ENCODE measurements at places on chromosomes 5 and 9.

GRCh38 chr5:164651546-164652275 lies 1146.3 kb downstream of the MAT2B start:
- DNase-seq = no peak

DNA sequence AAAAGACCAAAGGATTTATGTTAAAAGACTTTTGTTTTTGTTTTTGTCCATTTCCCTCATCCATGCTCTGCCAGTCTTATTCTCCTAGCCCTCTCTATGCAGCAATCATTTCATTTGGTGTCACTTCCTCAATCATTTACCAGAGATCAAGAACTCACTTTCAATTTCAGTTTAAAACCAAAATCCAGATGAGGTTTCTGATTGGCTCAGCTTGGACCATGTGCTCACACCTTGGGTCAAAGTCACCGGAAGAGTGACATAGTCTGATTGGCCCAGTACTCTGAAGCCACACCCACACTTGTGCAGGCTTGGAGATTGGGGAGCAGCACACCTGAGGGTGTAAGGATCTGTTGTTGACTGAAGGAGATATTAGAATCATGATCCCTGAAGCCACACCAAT lies 79.6 kb downstream of the TLR4 start:
- DNase-seq = no peak

DNA sequence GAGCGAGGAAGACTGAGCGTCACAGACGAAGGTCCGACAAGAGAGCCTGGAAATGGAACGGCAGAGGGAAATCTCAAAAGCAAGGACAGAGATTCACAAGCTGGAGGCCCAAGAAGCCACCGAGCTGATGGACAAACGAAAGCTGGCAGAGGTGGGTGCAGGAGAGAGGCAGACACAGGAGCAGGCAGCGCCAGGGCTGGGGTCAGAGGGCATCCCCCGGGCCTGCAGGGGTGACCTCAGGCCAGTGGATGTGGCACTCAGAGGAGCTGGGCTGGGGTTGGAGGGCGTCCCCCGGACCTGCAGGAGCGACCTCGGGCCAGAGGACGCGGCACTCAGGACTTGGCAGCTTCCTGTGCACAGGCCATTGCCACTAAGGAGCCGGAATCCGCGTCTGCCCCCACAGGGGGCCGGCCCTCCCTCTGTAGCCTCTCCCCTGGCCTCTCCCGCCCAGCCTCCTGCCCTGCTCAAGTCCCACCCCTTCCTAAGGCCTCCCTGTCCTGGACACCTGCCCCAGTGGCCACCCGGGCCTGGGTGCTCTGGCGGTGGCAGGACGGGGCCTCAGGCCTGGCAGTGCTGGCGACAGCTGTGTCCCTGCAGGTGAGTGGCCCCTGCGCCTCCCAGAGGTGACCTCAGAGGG lies 40.4 kb downstream of the EXD3 start:
- DNase-seq = no peak

- no peak for DNase-seq
These were observed 95.1 kb downstream of the ZNF354C start for GRCh38 chr5:179154991-179155955.

DNA sequence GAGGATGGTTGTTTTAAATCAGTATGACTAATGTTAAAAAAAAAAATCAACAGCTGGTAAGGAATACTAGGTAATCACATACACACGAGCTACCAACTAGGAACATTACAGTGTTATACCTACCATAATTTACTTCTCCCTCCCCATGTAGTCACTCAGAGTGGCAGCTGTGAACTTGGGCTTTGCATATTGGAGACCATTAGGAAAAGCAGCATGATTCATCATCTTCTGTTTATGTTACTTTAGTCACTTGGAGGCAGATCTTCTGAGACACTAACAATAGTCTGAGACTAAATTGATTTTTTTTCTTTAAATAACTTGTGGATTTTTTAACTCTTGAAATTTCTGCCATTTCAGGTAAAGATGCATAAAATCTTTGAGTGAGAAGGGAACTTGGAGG lies 141.5 kb upstream of the NR4A3 start:
- DNase-seq = no peak

DNA sequence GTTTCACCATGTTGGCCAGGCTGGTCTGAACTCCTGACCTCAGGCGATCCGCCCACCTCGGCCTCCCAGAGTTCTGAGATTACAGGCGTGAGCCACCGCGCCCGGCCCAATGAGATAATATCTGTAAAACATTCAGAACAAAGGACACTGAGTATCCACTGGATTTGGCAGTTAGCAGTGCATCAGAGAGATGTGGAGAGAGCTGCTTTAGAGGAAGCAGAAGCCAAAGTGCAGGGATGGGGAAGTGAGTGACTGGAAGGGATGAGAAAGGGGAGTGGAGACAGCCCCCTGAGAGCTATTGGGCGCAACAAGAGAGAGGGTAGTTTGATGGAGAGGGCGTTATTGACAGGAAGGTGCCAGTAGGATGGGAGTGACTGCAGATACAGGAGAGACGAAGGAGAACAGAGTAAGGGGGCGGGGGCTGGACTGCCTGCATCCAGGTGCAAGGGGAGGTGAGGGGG lies 157.5 kb upstream of the SHB start:
- DNase-seq = peak; percentile 52

DNA sequence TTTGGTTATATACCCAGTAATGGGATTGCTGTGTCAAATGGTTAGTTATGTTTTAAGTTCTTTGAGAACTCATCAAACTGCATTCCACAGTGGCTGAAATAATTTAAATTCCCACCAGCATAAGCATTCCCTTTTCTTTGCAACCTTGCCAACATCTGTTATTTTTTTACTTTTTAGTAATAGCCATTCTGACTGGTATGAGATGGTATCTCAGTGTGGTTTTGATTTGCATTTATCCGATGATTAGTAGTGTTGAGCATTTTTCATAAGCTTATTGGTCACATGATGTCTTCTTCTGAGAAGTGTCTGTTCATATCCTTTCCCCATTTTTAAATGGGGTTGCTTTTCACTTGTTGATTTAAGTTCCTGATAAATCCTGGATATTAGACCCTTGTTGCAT lies 435.7 kb upstream of the RIOK2 start:
- no peak for DNase-seq

GRCh38 chr9:78839252-78839651 lies 542.3 kb downstream of the PSAT1 start:
- DNase-seq = no peak
